ENCODE measurements at places on chromosomes 5 and 9.
A peak's percentile ranks its signal among the peaks of the same experiment; 100 is the strongest.

DNA sequence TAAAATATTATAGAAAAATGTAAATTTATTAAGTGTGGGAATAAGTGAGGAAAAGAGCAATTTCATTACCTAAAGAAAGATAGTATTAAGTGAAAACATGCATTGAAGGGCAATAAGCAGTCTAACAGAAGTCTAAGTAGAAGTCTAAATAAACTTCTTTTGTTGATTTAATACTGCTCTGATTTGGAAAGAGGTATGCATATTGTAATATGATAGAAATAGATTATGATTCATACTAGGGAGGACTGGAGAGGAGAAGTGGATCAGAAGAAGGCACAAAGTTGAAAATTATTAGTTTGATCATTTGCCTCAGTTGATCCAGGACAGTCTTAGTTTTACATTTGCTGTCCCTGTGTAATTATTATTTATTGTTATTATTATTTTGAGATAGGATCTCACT is 6.6 kb upstream of the ERBIN start:
- no peak for DNase-seq

GRCh38 chr5:57246426-57246825 is 72.6 kb downstream of the GPBP1 start:
- DNase-seq, result no peak

DNA sequence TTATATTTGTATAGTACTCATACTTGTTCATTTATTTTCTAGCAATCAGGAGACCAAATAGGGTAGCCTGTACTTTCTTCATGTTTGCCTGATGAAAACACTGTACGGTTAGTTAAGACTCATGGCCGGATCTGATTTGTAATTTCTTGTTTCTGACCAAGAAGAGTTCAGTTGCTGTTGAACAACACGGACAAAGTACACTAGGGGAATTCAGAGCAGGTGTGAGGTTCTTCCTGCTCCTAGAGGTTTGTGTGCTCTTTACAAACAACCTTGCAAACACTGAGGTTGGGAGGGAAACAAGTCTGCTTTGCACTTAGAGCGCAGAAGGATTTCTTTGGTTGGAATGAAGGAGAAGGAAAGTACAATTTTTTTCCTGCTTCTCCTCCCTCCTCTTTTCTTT is 69.7 kb downstream of the TRIO start:
- DNase-seq, result no peak

- peak; percentile 61 for DNase-seq
Measured at GRCh38 chr5:119318256-119318894, 37.4 kb upstream of the TNFAIP8 start.

GRCh38 chr9:132630811-132631210 is 39.0 kb downstream of the DDX31 start:
- DNase-seq, result no peak

DNA sequence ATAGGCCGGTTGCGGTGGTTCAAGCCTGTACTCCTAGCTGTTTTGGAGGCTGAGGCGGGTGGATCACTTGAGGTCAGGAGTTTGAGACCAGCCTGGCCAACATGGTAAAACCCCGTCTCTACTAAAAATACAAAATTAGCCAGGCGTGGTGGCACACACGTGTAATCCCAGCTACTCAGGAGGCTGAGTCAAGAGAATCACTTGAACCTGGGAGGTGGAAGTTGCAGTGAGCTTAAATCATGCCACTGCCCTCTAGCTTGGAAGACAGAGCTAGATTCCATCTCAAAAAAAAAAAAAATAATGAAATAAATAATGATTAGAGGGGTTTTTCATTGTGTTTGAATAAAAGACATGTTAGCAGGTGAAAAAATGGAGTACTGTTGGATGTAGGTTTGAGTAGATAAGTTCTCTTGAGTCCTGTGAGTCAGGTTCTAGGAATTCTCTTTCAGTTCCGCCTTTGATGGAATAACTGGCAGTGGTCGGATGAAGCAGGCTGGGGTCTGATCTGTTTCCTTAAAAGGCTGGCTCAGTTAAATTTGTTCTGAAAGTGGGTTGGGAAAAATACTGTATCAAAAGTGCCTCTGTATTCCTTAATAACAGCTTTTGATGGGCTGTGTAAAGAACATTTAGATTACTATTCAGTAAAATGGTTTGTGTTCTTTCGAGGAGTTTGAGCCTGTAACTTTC is 73.2 kb downstream of the AOPEP start:
- DNase-seq, result no peak

DNA sequence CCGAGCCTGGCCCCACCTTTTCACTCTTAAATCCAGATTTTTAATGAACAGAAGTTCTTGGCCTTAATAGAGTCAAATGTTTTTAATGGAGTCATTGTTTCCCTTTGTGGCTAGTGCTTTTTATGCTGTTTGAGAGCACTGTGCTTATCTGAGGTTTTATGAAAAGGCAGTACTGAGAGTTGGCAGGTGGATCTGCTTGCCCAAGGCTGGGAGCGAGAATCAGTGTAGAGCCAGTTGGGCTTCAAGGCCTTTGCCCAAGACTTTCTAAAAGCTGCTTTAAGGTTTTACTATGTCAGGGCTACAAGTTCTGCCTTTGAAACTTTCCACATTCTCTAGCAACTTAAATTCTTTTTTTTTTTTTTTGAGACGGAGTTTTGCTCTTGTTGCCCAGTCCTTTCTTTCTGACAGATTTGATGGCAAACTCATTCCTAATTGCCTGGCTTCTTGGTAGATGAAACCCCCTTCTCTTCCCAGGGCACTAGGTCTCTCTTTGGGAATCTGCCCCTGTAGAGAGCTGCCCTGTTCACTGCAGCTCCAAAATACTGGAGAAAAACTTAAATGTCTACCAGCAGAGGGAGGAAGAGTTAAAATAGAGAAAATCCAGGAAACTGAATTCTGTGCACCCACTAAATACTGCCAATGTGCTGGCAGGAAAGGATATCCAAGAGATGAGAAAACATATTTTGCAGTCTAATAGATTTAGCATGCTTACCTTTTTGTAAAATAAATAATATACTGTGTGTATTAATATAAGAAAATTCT is 36.9 kb upstream of the CDK20 start:
- no peak for DNase-seq

DNA sequence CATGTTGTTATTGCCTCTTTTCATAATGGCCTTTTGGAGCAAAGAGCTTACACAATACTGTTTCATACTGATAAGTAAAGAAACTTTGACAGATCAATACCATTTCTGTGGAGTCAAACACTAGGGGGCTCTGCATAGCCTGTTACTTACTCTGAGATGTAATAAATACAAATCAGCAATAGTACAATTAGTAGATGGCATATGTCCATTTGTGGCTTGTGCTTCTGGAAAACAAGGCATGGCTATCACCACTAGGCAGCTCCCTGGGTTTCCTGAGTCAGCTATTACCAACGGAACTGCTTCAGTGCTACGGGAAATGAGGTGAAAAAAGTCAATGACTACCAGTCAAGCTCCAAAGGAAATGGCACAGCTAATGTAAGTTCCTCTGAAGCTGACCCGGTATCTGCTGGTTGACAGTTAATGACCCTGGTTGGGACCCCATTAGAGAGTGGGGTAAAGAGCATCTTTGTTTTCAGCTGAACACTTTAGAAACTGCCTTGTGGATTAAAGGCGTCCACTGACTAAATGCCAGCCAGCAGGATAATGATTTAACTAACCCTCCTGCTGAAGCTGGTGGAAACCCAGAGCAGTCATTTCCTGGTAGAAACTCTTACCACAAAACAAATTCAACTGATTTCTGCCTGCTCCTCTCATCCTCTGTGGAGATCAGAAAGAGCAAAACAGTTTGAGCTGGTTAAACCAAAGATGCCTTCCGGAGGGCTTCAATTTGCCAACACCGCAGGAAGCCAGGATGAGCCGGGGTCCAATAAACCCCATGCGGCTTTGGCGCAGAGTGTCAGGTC is 69.0 kb upstream of the FAM169A start:
- peak; percentile 67 for DNase-seq

- peak; percentile 81 for DNase-seq
Measured at GRCh38 chr5:127785098-127785927, 82.1 kb downstream of the CCDC192 start.

DNA sequence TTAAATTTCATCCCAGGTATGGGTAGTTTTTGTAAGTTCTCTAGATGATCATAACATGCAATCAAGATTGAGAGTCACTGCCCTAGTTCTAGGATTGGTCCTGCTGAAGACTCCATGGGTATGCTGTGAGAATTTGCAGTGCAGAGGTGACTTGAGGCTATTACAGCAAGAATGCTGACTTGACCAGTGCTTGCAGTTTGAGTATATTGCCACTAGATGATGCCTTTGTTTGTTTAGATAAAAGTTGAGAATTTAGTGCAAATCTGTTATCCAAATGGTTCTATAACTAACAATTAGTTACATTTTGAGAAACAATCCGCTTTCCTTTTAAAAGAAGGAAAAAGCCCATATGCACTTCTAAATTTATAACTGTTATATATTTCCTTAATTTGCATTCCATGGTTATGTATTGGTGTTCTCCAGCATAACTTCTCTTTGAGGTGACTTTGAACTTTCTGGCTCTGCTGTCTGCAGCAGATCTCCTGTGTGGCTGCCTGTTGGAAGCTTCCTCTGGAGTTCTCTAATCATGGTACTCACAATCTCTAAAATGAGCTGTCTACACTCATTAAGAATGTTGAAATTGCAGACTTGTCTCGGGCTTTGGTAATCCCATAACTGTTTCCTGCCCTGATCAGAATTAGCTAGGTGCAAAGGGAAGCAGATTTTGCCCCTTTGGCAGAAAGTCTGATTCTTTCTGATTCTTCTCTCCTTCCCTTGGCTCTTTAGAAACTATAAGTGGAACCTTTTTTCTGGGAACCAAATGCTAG is 24.9 kb downstream of the MELK start:
- DNase-seq, result peak; percentile 23

GRCh38 chr5:57754616-57755015 is 272.0 kb upstream of the ACTBL2 start:
- no peak for DNase-seq

GRCh38 chr5:35811108-35811741 is 45.5 kb upstream of the IL7R start:
- DNase-seq, result peak; percentile 87

- DNase-seq, result no peak
Measured at GRCh38 chr5:13412040-13412595, 532.4 kb downstream of the DNAH5 start.

- no peak for DNase-seq
Measured at GRCh38 chr5:79851391-79851863, 139.6 kb downstream of the MTX3 start.

DNA sequence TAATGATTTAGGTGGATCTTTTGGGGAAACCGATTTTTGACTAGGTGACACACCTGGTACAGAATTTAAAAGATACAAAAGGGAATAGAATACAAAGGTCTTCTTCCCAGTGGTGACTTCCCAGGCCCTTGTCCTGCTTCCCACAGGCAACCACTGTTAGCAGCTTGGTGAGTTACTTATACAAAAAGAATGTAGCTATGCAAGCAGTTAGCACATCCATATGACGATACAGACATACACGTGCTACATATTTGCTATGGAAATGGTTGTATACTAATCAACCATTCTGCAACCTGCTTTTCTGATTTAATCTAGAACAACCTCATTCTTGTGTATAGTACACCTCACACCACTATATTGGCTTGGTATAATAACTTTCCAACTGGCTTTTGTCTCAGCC is 51.0 kb downstream of the OTULIN start:
- DNase-seq, result no peak

DNA sequence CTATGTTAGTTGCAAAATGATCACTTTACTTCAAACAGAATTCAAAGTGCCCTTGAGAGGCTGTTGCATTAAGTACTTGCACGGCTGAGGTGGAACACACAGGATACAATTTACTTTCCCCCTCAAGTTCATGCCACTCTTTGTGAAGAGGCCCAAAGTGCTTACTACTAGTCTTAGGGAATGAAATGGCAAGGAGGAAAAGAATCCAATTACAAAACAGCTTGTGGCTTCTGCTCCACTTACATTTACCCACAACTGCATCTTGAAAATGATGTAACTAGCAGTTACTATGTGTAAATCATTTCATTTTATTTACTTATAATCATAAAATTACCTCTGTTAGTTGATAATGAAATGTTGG is 14.6 kb downstream of the FOXD1 start:
- DNase-seq, result no peak

DNA sequence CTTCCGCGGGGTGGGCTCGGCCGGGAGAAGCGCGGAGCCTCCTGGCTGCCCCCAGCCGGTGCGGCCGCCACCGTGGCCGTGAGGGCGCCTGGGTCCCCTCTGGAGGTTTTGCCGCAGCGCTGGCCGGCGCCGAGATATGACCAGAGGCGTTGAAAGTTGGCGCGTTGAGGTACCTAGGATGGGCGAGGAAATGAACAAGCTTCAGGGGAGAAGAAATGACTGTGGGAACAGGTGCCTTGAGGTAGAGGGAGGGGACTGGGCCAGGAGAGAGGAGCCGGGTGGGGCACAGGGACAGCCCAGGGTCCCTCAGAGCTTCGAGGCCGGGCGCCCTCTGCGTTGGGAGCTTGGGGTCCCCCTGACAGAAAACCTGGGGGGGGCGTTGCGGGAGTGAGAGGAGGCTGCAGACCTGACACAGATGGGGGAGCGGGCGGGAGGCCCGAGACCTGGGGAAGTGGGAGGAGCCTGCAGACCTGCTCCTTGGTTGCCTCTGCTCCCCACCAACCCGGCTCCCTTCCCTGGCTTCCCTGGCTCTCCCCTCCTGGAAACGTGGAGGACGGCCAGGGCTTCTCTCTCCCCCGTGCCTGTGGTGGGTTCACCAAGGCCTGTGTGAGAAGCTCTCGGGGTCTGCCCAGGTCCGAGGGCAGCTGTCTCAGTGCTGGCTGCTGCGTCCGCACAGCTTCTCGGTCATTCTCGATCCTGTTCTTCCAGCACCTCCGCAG is 14.2 kb downstream of the RABL6 start:
- no peak for DNase-seq

GRCh38 chr5:106367281-106367680 is 1303.5 kb downstream of the EFNA5 start:
- no peak for DNase-seq

DNA sequence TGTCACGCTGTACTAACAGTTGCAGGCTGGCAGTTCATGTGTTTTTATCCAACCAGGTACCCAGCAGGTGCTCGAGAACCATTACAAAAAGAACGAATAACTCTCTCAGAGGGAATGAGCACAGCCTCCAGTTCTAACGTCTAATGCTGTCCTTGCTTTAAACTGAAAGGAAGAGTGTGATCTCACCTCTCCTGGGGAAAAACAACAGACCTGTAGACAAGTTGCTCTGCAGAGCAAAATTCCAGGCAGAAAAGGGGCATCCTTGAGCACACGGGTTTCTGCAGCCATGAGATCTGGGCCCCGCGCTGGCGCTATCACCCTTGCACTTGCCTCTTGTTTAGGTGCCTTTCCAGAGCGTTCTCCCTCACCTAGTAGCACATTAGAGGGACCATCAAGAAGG is 92.5 kb upstream of the DNAH5 start:
- DNase-seq, result no peak

- DNase-seq, result no peak
Measured at GRCh38 chr5:59764361-59764760, 129.2 kb downstream of the PDE4D start.

GRCh38 chr9:19976226-19976625 is 187.4 kb upstream of the SLC24A2 start:
- peak; percentile 83 for DNase-seq

- no peak for DNase-seq
Measured at GRCh38 chr5:50856401-50857119, 190.1 kb downstream of the PARP8 start.

- no peak for DNase-seq
Measured at GRCh38 chr5:123520677-123521247, 8.8 kb downstream of the CSNK1G3 start.

GRCh38 chr9:87535817-87536539 is 38.3 kb downstream of the DAPK1 start:
- DNase-seq, result peak; percentile 77
